ENCODE measurements at places on chromosomes 6 and 20. TPM values are rescaled to one million over a fixed set of nuclear protein-coding genes. Genes with fewer than 3 reads are reported as not detected.

MARCKS gene
- total RNA-seq, result 0.07 TPM

ANGPT4 gene
- not detected for total RNA-seq

PRDM1 gene
- 78.9 TPM for total RNA-seq

EYA4 gene
- total RNA-seq, result not detected

ADTRP gene
- 24.1 TPM for total RNA-seq

DDX43 gene
- 0.29 TPM for total RNA-seq

SALL4 gene
- total RNA-seq, result not detected

FAM209A gene
- total RNA-seq, result 0.99 TPM

SYNJ2 gene
- total RNA-seq, result 32.2 TPM

C20orf204 gene
- total RNA-seq, result 3.1 TPM

OOEP gene
- not detected for total RNA-seq

TMC2 gene
- total RNA-seq, result not detected

DNA sequence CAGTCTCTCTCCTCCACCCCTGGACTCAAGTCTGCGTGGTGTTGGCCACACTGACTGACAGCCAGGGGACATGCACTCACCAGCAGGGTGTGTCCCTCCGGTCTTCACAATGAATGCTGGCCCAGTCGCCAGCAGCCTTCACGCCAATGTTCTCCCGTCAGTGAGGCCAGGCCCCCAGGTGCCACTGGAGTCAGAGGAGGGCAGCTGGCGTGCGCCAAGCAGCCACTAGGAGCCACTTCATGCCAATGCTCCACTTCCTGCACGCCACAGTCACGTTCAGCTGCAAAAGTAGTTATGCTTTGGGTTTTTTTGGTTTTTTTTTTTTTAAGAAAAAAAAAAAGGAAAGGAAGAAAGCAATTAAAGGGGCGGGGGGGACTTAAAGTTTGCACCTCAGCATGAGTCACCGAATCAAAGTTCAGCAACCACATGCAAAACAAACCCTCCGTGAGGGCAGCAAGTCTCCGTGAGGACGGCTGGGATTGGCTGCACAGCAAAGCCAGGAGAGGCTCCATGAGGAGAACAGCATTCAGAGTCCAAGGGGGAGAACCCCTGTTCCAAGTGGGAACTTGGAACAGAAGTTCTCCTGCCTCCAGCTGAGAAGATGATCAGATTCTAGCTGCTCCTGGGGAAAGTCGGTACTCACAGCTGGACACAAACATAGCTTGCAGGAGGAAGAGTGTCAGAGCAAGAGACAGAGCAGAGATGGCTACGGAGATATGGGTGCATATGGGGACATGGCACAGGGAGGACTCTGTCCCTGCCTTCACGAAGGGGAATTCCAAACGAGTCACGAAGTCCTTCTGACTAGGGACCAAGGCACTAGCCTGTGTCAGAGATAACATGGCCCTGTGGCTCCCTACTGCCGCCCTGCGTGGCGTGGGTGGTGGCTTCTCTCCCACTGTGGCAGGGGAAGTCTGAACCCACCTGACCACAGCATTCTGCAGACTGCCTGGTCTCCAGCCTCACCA is at the start of gene ZC3H12D:
Gene ZC3H12D (minus strand): TSS at position 282 of the 968 bp plus-strand sequence. CDS start 10,471 bp downstream, outside the sequence.
- H3K27me3 ChIP-seq, result no peaks in the 10 kb centered on the region
- H3K4me1 ChIP-seq, result peaks cover 44% of the 10 kb centered on the region
- DNase-seq, result peak; percentile 92
- peak within 1 kb of the TSS; percentile 98 for H3K4me3 ChIP-seq
- peak within 1 kb of the TSS; percentile 98 for H3K27ac ChIP-seq

- H3K4me1 ChIP-seq, result peaks cover 33% of the 10 kb centered on the region
- peaks cover 43% of the 10 kb centered on the region for H3K36me3 ChIP-seq
- no peaks in the 10 kb centered on the region for H3K27me3 ChIP-seq
- H3K4me3 ChIP-seq, result no peak overlapping the region
- no peak overlapping the region for H3K27ac ChIP-seq
Observed at GRCh38 chr6:85580878-85581267, 12.8 kb downstream of the SNX14 start.

GRCh38 chr20:4052554-4052953 is 37.2 kb upstream of the RNF24 start:
- H3K4me1 ChIP-seq, result no peaks in the 10 kb centered on the region
- H3K36me3 ChIP-seq, result no peaks in the 10 kb centered on the region
- H3K4me3 ChIP-seq, result no peak overlapping the region
- DNase-seq, result no peak

- H3K36me3 ChIP-seq, result no peaks in the 10 kb centered on the region
- no peak for DNase-seq
- no peak overlapping the region for H3K4me3 ChIP-seq
- no peak overlapping the region for H3K27ac ChIP-seq
Observed at GRCh38 chr6:150323205-150323604, 45.6 kb upstream of the IYD start.

- H3K4me3 ChIP-seq, result no peak overlapping the region
- H3K4me1 ChIP-seq, result no peaks in the 10 kb centered on the region
- no peaks in the 10 kb centered on the region for H3K36me3 ChIP-seq
- peaks cover 2% of the 10 kb centered on the region for H3K27me3 ChIP-seq
- DNase-seq, result no peak
Observed at GRCh38 chr6:162702446-162702845, 25.1 kb downstream of the PRKN start.

DNA sequence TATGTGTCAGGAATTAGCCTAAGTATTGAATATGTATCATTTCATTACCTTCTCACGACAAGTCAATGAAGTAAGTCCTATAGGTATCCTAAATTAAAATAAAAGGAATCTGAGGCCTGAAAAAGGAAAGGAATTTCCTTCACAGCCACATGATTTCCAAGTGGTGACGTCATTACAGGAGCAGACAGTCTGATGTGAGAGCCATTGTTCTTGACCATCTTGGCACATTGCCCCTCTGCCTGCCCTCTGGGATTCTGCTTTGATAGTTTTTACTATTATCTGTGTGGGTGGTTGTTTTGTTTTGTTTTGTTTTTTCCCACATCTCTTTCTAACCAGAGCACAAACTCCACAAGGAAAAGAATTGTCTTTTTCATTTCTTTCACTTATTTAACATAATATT is 219.8 kb upstream of the UFL1 start:
- H3K36me3 ChIP-seq, result no peaks in the 10 kb centered on the region
- no peak for DNase-seq
- no peak overlapping the region for H3K27ac ChIP-seq
- peaks cover 2% of the 10 kb centered on the region for H3K4me1 ChIP-seq
- no peaks in the 10 kb centered on the region for H3K27me3 ChIP-seq
- no peak overlapping the region for H3K4me3 ChIP-seq

DNA sequence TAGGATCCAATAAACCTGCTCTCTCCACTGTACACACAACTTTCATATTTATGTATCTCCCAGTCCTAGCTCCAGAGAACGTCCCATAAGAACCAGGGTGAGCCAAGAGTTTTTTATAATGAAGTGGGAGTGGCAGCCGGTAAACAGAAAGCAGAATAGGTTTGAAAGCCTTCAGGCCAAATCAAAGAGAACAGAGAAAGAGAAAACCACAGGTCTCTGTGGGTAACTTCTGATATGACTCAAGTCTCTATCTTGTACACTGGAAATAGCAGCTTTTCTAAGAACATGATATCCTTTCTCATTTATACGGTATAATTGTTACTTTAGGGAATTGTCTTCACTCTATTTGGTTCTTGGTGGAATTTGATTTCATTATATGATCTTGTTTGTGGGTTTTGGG is 273.6 kb downstream of the PACRG start:
- H3K27ac ChIP-seq, result no peak overlapping the region
- H3K36me3 ChIP-seq, result no peaks in the 10 kb centered on the region
- no peaks in the 10 kb centered on the region for H3K27me3 ChIP-seq

GRCh38 chr6:68239034-68239433 is 396.0 kb upstream of the ADGRB3 start:
- H3K27ac ChIP-seq, result no peak overlapping the region
- no peaks in the 10 kb centered on the region for H3K4me1 ChIP-seq
- no peak for DNase-seq

GRCh38 chr6:160831739-160832138 is 129.7 kb downstream of the PLG start:
- no peak overlapping the region for H3K27ac ChIP-seq
- no peaks in the 10 kb centered on the region for H3K36me3 ChIP-seq
- H3K27me3 ChIP-seq, result no peaks in the 10 kb centered on the region
- H3K4me1 ChIP-seq, result no peaks in the 10 kb centered on the region
- no peak overlapping the region for H3K4me3 ChIP-seq

- no peak overlapping the region for H3K4me3 ChIP-seq
- H3K27ac ChIP-seq, result no peak overlapping the region
- peaks cover 3% of the 10 kb centered on the region for H3K27me3 ChIP-seq
- H3K4me1 ChIP-seq, result no peaks in the 10 kb centered on the region
- H3K36me3 ChIP-seq, result no peaks in the 10 kb centered on the region
- no peak for DNase-seq
Observed at GRCh38 chr20:40899344-40899743, 129.3 kb upstream of the TOP1 start.

GRCh38 chr20:58518896-58519593 is 3.8 kb upstream of the APCDD1L start:
- no peak for DNase-seq
- no peaks in the 10 kb centered on the region for H3K4me1 ChIP-seq
- peaks cover 17% of the 10 kb centered on the region for H3K27me3 ChIP-seq
- no peak overlapping the region for H3K27ac ChIP-seq
- H3K36me3 ChIP-seq, result no peaks in the 10 kb centered on the region
- no peak overlapping the region for H3K4me3 ChIP-seq

GRCh38 chr6:95128439-95128838 is 448.9 kb upstream of the MANEA start:
- no peaks in the 10 kb centered on the region for H3K36me3 ChIP-seq
- DNase-seq, result no peak

DNA sequence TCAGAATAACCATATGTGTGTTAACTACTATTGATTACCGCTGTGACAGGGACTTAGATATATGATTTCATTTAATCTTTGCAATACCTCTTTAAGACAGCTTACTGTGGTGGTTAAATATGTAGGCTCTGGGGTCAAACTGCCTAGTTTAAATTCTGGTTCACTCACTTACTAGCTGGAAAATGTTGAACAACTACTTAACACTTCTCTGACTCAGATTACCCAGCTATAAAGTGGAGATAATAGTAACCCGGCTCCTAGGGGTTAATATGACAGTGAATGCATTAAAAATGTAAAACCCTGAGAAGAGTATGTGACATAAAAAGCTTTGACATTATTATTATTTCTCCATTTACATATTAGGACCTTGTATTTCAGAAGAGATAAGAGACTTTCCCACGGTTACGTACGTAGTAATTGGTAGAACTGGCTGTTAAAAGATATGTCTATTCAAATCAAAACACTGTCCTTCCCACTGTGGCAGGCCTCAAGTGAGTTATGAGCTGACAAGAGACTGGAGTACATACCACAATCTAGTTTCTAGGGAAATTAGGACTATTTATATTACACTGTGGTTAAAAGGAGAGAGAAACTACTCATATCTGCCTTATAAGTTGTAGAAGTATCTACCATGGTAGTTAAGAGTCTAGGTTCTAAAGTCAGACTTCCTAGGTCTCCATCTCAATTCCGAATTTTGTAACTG is 4.4 kb upstream of the PLCB1 start:
- H3K36me3 ChIP-seq, result no peaks in the 10 kb centered on the region
- H3K4me3 ChIP-seq, result no peak overlapping the region
- peaks cover 26% of the 10 kb centered on the region for H3K27me3 ChIP-seq
- H3K4me1 ChIP-seq, result peaks cover 5% of the 10 kb centered on the region

- H3K27me3 ChIP-seq, result peaks cover 4% of the 10 kb centered on the region
Observed at GRCh38 chr6:163738304-163738703, 323.8 kb downstream of the QKI start.

DNA sequence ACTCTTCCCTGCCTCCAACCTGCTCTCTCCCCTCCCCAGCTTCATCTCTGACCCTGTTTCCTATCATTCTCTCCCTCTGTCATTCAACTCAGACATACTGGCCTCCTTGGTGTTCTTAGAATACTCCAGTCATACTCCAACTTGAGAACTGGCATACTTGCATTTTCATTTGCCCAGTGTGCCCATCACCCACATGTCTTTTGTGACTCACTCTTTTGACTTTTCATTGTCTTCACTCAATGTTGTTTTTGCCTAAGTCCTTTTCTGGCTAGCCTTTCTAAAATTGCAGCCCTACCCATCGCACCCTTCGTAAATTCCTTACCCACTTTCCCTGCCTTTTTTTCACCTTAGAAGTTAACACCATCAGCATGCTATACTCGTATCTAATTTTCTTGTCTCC is 77.0 kb upstream of the CD2AP start:
- peaks cover 4% of the 10 kb centered on the region for H3K27me3 ChIP-seq
- DNase-seq, result no peak
- H3K4me3 ChIP-seq, result no peak overlapping the region
- no peak overlapping the region for H3K27ac ChIP-seq
- H3K4me1 ChIP-seq, result no peaks in the 10 kb centered on the region
- H3K36me3 ChIP-seq, result no peaks in the 10 kb centered on the region

- peaks cover 28% of the 10 kb centered on the region for H3K4me1 ChIP-seq
- H3K27ac ChIP-seq, result no peak overlapping the region
- H3K4me3 ChIP-seq, result no peak overlapping the region
- no peak for DNase-seq
Observed at GRCh38 chr20:34815636-34816035, 9.8 kb downstream of the NCOA6 start.

DNA sequence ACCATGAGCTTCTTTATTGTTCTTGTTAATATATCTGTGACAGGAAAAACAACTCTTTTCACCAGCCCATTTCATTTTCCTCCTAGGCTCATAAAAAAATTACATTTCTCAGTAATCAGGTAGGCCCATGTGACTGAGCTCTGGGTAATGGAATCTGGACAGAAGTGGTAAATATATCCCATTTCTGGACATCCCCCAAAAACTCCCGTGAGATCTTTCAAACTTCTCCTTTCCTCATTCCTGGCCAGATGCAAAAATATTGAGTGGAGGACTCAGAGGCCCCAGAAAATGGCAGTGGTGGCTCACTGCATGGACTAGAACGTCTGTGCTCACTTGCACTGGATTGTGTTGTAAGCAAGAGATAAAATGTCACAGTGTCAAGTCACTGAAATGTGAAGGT is 3.8 kb upstream of the CHD6 start:
- no peaks in the 10 kb centered on the region for H3K27me3 ChIP-seq
- H3K4me3 ChIP-seq, result no peak overlapping the region
- H3K4me1 ChIP-seq, result peaks cover 9% of the 10 kb centered on the region
- DNase-seq, result no peak

DNA sequence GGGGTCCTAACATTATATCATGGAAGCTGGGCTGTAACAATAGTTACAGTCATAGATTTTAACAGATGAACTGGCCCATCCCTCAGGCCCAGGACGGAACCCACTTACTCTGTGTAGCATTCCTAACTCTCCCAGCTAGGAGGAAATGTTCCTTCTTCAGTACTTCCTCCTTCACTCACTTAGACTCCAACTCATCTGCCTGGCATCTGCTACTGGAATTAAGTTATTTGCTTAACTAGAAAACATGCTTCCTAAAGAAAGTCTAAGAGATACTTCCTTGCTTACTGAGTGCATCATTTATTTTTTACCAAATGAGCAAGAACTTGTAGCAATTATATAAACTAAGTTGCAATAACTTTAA is 20.5 kb downstream of the GCLC start:
- peaks cover 3% of the 10 kb centered on the region for H3K36me3 ChIP-seq
- no peak overlapping the region for H3K4me3 ChIP-seq
- no peaks in the 10 kb centered on the region for H3K27me3 ChIP-seq
- H3K4me1 ChIP-seq, result peaks cover 9% of the 10 kb centered on the region

DNA sequence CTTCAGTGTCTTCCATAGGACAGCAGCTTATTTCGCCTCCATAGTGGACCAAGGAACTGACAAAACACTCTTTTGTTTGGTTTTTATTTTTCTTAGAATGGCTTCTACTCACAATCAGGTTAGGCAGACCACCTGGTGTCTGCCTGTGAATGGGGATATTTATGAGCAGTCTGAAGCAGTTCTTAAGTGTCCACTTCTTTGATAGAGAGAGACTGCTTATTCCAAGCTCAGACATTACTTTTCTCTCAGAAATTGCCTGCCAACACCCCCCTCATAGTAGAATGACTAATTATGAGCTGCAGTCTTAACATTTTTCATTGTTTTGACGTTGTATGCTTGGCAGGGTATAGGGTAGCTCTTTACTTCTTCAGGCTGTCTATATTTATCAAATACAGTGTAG is 174.7 kb downstream of the ZFAND3 start:
- H3K36me3 ChIP-seq, result no peaks in the 10 kb centered on the region
